GM13977 (cell line): ENCODE measurements at places on chromosomes 4 and X.

- DNase-seq: no peak
These were observed 111.6 kb downstream of the AFF2 start for GRCh38 chrX:148611993-148612392.

DNA sequence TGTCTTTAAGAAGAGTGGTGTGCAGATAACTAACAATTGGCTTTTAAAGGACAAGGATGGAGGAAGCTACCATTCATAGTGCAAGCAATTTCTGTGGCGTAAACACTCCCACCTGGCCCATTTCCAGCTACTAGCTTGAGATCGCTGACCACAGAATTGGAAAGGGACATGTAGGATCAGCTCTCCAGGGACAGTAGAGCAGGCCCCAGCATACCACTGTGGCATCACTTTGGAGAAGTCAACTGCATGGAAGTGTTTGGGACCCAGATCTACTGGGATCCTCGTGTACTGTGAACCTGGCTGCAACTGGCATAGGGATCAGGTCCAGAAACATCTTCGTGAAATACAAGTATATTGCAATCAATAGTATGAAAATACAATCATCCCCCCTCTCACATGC is 515.0 kb downstream of the INPP4B start:
- DNase-seq: no peak

DNA sequence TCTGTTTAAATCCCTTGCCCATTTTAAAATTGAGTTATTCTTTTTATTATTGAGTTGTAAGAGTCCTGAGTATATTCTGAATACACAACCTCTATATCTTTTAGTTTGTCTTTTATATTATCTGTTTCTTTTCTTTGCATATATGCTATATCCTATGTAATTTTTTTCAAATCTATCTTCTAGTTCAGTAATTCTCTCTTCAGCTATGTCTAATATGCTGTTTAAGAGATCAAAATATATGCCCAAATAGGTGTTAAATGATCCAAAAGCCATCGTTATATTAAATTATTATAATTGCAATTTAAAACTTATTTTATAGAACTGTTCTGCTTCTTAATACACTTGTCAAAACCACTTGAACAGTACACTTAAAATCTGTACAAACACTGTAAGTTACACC is 107.4 kb upstream of the TSPAN5 start:
- no peak for DNase-seq

GRCh38 chr4:138267835-138268234 is 25.7 kb upstream of the SLC7A11 start:
- DNase-seq: no peak

DNA sequence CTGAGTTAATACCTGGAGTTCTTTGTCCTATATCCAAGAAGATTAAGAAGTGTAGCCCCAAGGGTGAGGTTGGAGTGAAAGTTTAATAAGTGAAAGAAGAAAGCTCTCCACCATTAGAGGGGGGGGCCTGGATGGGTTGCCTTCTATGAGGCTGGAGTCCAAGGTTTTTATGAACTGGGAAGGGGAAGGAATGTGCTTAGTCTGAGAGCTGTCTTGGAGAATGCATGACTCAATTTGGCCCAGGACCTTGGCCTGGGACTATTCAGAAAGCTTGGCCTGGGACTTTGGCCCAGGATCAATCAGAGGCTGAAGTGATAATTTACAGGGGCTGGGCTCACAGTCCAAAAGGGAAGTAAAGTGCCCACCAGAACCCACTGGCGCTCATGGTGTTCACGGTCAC is 1049.0 kb upstream of the GRIA3 start:
- DNase-seq: no peak

DNA sequence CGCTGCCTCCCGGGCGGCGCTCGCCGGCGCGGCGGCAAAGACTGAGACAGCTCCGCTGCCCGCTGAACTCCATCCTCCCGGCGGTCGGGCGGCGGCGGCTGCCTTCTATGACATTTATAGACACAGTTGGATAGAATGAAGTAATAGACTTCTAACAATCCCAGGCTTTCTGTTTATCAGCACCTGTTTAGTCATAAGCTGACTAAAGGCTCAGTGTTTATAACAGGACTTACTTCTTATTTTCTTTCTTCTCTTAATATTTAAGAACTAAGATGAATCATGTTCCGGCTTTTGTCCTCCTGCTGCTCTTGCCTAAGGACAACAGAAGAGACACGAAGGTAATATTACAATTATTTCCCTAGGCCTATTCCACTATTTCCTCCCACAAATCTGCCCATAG is 3.9 kb downstream of the ARL13A start:
- no peak for DNase-seq

- DNase-seq: no peak
These were observed 8.3 kb upstream of the CXCR3 start for GRCh38 chrX:71626576-71626975.

DNA sequence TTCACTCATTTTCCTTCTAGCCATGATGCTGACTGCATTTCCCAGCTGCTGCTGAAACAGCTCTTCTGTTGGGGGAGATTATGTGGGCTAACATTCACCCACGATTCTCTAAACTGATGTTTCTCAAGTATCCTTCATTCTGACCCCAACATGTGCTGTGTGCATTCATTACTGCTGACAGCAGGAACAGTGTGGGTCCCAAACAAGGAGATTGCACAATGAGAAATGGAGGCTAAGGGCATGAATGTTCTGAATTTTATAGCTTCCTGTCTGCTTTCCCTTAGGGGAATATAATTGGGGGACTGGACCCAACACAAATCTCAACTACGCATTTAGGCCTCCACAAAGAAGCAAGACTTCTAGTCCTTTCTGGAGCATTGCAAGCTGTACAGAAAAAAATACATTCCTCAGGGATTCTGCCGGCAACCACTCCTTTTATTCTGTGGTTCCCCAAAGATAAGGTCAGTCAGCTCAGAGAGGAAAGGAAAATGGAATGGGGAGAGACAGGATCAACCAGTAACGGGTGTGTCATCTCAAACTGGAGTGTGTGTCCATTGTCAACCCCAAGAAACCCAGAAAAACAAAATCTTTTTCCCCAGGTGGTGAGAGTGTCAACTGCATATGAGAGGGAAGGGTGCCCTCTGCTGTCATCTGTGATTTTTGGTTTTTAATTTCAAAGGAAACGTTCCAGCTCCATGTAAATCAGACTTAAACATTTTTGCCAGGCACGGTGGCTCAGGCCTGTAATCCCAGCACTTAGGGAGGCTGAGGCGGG is 81.5 kb upstream of the EGFL6 start:
- peak; percentile 60 for DNase-seq

DNA sequence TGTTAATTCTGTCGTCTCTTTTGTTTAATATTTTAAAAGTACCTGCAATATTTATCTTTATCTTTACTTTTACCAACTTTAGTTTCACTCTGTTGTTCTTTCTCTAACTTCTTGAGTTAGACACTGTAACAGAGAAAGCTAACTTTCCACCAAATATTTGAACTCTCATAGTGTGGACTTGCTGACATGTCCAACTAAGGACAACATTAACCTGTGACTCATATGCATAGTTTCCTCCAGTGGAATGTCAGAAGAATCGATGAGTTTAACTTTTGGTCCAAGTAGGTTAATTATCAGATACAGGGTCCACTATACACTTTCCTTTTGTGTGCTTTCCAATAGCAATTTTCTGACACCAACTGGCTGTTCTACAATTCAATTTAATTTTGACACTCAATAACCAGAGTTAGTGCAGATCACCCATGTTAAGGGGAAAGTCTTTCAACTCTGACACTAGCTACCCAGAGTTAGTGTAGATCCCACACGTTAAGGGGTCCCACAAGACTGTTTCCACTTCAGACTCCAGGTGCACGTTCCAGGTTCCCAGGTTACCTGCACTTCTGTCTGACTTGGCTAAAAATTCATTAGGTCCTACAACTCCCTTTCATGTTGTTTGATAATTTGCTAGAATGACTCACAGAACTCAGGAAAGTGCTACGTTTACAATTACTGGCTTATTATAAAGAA is 559.0 kb upstream of the AMOT start:
- DNase-seq: no peak

DNA sequence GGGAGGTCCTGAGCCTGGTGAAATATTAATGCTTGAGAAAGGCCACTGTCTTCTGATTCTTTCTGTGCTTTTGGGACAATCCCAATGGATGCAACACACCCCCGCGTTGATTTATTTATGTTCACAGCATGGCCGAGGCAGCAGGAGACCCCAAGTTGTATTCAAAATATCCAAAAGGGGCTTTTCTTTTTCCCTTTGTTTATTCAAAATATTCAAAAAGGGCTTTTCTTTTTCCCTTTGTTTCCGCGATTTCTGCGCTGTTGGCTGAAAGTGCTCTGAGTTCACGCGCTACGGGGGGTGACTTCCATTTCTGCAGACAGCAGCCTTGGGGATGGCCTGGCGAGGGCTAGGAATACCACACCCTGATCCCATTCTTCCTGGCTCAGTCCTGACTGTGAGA is 59.5 kb upstream of the PPP2R3B start:
- DNase-seq: no peak

- no peak for DNase-seq
These were observed 1387.6 kb downstream of the STIM2 start for GRCh38 chr4:28248269-28248668.

DNA sequence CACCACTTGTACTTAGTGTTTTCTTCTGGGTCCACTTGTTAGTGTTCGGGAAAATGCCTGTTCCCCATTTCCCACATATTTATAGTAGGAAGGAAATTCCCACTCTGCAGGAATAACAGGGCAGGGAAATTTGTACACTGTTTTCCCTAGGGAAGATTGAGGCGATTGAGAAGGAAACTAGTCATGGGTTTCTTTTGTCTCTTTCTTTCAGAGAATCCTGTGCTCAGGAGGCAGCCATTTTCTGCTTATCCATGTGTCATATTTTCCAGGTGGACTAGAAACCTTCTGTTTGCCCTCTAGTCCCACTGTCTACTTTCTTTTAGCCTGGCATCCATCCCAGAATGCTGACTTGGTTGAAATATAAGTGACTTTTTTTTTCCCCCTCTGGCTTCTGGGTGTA is 299.1 kb upstream of the ANKRD50 start:
- DNase-seq: no peak

DNA sequence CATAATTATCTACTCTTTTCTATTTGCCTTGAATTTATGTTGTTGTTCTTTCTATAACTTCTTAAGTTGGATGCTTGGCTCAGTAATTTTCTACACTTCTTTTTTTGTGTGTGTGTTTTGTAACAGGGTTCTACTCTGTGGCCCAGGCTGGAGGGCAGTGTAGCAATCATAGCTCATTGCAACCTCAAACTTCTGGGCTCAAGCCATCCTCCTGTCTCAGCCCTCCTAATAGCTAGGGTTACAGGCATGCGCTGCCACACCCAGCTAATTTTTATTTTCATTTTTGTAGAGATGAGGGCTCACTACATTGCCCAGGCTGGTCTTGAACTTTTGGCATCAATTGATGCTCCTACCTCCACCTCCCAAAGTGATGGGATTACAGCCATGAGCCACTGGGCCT is 20.7 kb upstream of the UCHL1 start:
- DNase-seq: no peak

DNA sequence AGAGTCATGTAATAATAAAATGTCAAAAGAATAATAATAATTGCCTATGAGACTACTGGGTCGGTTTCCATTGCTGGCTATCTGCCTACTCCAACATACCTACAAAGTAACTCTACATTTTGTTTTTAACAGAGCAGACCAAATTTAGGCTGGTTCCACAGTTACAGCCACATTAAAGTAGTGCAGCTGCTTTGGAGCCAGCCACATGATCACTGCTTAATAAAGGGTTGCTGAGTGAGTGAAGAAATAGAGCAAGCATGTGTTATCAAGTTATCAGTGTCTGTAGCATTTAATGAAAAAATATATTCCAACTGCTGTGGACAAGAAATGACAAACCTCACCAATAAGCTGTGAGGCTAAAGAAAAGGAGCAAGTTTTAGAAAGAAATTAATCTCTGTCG is 782.3 kb downstream of the PCDH18 start:
- DNase-seq: no peak
